ENCODE measurements at places on chromosomes 11 and 22.

DNA sequence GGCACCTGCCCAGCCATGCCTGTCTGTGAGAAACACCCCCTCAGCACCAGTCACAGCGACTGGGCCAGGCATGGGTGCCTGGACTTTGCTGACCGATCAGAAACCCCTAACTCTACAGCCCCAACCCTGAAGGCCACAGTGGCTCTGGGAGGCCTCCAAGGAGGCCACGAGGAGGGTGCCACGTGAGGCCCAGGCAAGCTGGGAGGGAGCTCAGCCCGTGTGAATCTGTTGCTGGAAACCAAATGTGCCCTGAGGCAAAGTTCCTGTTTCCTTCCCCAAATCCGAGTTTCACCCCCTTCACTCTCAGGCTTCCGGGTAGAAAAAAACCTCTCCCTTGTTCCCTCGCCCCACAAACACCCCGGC is 1.3 kb downstream of the UNC93B1 start:
- no peak for DNase-seq

GRCh38 chr22:41517172-41518047 is 26.9 kb downstream of the POLR3H start:
- DNase-seq = no peak

GRCh38 chr22:16804882-16805281 is 20.3 kb downstream of the XKR3 start:
- DNase-seq = no peak

GRCh38 chr11:60485987-60486386 is 6.6 kb upstream of the MS4A12 start:
- no peak for DNase-seq

DNA sequence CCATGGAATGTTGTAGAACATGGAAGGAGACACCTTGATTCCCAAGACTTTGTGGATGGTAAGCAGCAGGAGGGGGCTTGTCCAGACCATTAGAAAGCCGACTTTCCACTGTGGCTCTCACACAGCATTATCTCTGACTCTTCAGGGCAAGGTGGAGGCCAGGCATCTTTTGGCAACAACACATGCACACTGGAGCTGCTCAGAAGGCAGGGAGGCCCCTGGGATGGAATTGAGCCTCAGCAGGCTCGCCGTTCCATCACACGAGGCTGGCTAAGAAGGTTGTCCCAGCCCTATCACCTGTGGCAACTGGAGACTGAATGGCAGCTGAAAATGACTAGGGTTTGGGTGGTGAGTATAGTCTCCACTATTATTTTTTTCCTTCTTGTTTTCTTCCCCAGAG is 76.3 kb upstream of the TMEM45B start:
- DNase-seq = no peak

DNA sequence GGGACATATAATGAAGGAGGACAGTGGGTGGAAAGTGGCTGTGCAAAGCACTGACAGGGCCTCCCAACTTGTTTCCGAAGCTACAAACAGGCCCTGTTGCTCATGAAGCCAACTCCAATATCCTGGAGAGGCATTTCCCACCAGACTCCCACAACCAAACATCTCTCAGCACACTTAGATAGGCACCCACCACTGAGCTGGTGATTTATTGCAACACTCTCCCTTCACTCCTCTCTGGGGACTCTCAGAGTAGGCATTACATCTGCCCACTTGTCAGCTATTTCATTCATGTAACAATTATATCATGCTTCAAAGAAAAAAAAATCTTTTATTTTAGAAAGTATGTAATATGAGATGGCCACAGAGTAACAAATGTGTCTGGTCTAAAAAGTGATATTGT is 32.1 kb upstream of the PPP2R1B start:
- DNase-seq = no peak

Data from stimulated activated CD4-positive, alpha-beta T cell treated with anti-CD3 and anti-CD28 coated beads, Interleukin-4, amount 100 ng/mL, for 4 hours (primary cell).